ENCODE measurements at places on chromosomes 1 and 21.

- DNase-seq: peak; percentile 97
These were observed 34.3 kb upstream of the ECE1 start for GRCh38 chr1:21324368-21325141.

GRCh38 chr1:234401658-234402057, 28.4 kb downstream of the COA6 start:
- DNase-seq: no peak

DNA sequence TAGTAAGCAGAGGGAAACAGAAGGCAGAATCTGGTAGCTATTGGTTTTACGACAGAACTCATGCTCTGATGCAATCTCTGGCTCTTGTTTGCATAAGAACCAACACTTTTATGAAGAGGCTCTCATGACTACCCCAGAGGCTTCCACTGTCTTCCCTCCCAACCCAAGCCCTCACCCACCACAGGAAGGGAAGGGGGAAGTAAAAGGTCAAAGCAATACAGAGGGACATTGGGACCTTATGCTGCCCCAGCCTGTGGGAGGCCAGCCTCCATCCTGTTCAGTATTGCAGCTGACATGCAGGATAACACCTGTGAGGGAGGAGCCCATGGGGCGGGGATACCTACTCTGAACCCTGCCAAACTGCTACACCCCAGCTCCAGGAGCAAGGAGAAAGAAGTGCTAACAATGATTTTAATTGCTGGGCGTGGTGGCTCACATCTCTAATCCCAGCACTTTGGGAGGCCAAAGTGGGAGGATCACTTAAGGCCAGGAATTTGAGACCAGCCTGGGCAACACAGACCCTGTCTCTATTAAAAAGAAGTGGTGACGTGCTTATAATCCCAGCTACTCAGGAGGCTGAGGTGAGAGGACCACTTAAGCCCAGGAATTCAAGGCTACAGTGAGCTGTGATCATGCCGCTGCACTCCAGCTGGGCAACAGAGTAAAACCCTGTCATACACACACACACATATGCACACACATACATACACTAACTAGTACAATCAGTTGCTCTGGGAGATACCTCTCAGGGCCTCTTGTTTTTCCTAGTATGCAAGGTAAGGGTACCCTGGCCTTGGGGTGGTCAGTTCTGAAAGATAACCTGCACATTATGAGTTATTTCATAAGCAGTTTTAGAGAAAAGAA, 9.5 kb downstream of the MR1 start:
- DNase-seq: peak; percentile 26

DNA sequence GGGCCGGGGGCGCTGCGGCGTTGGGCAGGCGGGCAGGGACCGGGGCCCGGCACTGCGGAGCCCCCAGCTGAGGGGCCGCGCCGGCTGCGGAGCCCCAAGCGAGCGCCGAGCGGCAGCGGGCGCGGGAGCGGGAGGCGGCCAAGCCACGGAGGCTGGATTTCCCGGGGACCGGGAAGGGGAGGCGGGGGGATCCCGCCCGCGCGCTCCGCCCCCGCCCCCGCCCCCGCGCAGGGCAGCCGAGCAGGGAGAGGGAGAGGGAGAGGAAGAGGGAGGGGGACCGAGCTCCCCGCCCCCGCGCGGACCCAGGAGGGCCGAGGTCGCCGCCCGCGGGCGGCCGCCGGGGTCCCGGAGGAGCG, at the start of gene DLGAP3:
TSS of gene DLGAP3 (minus strand) at position 154 of the 356 bp plus-strand sequence. CDS start 24,267 bp downstream, outside the sequence.
- no peak for DNase-seq

- DNase-seq: no peak
These were observed 564.2 kb downstream of the SMYD3 start for GRCh38 chr1:245942856-245943255.

- no peak for DNase-seq
These were observed 1.9 kb downstream of the GALE start for GRCh38 chr1:23798662-23799142.

DNA sequence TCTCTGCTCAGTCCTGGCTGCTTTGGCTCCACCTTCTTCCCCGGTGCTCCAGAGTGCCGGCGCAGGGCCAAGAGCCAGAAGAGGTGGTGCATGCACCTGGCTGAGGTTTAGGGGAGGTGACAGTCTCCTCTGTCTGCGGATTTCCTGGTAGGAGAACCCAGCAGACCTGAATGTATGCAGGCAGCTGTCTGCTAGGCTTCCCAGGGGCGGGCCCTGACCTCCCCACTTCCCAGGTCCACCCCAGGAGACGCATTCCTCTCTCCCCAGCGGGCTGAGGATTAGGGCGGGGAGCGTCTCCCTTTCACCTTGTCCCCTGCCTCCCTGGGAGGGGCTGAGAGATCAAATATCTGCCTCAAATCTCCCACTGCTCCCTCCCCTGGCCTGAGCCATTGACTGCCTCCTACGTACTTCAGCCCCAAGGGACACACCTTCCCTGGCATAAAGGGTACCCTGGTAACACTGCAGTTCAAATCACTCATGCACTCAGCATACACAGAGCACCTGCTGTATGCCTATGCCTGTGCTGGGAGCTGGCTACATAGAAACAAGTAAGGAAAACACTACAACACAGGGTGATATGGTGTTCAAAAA, 27.5 kb downstream of the DMBX1 start:
- DNase-seq: no peak

DNA sequence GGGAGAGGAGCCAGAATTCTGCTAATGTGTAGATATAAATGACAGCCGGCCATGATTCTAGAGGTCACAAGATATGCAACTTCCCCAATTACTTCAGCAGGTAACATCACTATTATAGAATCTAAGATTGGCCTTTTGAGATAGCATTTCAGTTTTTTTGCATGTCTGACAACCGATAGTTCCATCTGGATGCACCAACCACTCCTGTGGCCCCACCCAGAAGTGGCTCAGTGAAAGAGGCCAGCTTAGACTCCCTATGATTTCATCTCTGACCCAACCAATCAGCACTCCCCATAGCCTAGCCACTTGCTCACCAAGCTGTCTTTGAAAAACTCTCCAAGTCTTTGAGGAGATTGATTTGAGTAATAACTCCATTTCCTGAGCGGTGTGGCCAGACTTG, 30.3 kb upstream of the NUF2 start:
- DNase-seq: no peak

- peak; percentile 91 for DNase-seq
These were observed at the start of gene OLFML3 for GRCh38 chr1:113978863-113979702. TSS of gene OLFML3 (plus strand) at chr1:113979474. CDS start at chr1:113979517, 43 bp downstream.
